ENCODE measurements at places on chromosomes 13 and 19.

GRCh38 chr19:41206456-41206855 is 12.6 kb upstream of the AXL start:
- no peak for DNase-seq

- no peak for DNase-seq
Observed at GRCh38 chr19:47113850-47114651, 475 bp upstream of the ZC3H4 start.

GRCh38 chr13:99806671-99807070 is 164.9 kb downstream of the ZIC5 start:
- DNase-seq: peak; percentile 81

- peak; percentile 99 for DNase-seq
Observed at GRCh38 chr19:15280915-15281683, 48.9 kb upstream of the EPHX3 start.

GRCh38 chr19:45919678-45920077 is 5.1 kb upstream of the NANOS2 start:
- DNase-seq: no peak
